ENCODE measurements at places on chromosomes 7 and 10.

GRCh38 chr10:75291805-75292204 lies 56.0 kb upstream of the COMTD1 start:
- no peak for DNase-seq

DNA sequence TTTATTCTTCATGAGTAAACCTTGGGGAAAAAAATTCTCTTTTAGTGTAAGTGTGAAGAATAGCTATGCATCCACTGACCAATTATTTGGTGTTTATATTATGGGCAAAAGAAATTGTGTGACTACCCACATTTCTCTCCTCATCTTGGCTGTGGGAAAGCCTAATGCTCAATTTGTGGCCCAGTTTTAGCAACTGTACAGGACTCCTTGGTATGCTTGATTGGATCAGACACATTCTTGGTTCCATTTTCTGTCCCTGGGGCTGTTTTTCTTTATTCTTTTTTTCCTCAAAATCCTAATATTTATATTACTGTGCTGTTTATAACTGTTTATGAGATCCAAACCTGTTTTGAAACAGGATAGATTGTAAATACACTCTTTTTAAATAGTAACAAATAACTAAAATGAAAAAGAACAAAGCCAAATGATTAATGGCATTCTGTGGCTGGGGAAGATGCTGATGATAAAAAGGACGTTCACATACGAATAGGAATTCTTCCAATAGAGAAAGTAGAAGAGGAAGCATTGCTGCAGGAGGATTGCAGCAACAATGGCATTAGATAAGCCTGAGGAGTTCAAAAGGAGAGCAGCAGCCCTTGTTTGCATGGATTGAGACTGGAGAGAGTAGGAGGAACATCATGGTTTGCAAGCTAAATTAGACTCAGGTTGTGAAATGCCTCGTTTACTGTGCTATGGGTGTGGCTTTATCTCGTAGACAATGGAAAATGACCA lies 580.5 kb downstream of the INHBA start:
- DNase-seq: no peak

GRCh38 chr7:117163101-117163500 lies 159.8 kb downstream of the WNT2 start:
- no peak for DNase-seq

- no peak for DNase-seq
Observed at GRCh38 chr10:71426058-71426605, 29.4 kb downstream of the CDH23 start.

GRCh38 chr10:7789390-7789789 lies 1.4 kb downstream of the ATP5F1C start:
- no peak for DNase-seq

GRCh38 chr7:1579481-1580421 lies 9.9 kb upstream of the PSMG3 start:
- DNase-seq: peak; percentile 57

DNA sequence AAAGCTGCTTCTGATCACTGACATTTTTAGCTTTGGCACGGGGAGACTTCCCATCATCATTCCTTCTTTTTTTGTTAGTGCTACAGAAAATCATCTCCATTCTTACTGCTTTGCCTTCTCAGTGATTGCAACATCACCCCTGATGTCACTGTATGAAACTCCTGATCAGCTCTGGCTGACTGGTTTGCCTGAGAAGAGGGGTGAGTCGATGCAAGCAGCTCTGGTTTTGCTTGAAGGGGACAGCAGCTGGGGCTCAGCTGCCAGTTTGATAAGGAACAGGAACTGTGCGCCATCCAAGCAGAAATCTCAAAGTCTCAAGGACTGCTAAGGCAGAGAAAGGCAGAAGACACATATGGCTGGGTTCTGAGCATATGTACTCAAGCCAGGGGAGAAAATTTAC lies 808.5 kb upstream of the CELF2 start:
- no peak for DNase-seq

- no peak for DNase-seq
Observed at GRCh38 chr10:7626283-7626682, 40.5 kb downstream of the ITIH5 start.

- no peak for DNase-seq
Observed at GRCh38 chr10:58019863-58020537, 247.7 kb downstream of the IPMK start.

DNA sequence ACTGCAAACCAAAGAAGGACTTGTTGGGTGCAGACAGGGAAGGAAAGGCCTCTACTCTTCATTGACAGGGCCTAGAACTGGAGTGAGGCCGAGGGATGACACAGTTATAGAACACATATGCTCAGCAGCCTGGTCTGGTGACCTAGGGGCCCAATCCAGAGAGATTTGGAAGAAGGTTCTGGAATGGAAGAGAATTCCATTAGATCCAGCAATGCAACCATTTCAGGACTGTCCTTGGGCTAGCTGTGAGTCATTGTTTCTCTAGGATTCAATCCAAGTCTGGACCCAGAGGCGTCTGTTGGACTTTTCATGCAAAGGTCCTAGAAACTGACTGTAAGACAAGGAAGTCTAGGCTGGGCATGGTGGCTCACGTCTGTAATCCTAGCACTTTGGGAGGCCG lies 59.2 kb downstream of the WIPF3 start:
- DNase-seq: no peak

DNA sequence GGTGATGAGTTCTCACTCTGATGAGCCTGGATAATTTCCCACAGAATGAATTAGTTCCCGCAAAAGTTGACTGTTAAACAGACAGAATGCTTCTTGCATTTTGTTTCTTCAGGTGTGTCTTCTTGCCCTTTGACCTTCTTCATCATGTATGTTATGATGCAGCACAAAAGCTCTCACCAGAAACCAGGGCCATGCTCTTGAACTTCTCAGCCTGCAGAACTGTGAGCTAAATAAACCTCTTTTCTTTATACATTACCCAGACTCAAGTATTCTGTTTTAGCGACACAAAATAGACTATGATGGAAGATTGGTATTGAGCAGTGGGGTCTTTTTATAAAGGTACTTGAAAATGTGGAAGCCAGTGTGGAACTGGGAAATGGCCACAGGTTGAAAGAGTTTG lies 95.2 kb upstream of the TNS3 start:
- DNase-seq: no peak

DNA sequence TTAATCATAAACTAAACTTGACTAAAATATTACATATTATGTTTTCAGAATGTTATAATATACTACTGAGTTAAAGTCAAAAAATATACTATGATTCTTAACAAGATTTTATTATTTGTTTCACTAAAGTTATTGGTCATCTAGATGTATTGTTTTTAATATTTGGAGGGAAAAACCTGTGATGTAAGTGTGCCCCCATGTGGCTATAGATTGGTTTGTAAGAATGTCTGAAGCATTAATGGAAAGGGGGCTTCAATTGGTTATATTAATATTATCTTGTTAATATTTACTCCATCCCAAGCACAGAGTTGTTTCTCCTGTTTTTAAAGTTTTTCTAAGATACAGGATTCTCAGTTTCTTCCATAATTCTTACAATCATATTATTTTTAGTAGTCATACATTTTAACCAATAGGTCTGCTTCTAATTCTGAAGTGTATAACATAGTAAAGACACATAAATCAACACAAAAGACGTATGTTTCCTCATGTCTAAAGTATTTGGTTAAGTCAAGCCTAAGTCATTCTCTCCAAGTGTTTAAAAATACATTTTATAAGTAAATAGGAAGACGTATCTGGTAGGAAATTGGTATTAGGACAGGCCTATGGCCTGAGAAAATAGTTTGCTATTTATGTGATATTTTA lies 58.0 kb downstream of the GNAT3 start:
- DNase-seq: no peak

GRCh38 chr7:137474540-137475026 lies 131.1 kb upstream of the PTN start:
- no peak for DNase-seq

DNA sequence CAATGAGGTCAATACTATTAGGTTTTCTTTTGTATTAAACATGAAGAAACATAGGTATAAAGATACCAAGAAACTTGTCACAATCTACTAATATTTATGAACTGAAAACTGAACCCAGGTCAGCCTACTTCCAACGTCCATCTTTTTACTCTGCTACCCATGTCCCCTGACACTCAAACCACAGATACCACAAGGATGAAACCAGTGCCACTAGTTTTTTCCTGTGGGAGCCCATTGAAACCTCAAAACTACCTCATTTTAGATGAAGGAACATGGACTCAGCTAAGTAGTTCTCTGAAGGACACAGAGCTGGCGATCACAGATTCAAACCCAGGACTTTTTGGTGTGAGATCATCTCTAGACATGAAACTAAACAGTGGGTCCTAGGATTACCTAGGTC lies 6.8 kb downstream of the TET1 start:
- no peak for DNase-seq

GRCh38 chr7:27262121-27262520 lies 19.5 kb downstream of the EVX1 start:
- no peak for DNase-seq
